RCC 7860 (cell line): ENCODE measurements at places on chromosomes 5 and 9.

DNA sequence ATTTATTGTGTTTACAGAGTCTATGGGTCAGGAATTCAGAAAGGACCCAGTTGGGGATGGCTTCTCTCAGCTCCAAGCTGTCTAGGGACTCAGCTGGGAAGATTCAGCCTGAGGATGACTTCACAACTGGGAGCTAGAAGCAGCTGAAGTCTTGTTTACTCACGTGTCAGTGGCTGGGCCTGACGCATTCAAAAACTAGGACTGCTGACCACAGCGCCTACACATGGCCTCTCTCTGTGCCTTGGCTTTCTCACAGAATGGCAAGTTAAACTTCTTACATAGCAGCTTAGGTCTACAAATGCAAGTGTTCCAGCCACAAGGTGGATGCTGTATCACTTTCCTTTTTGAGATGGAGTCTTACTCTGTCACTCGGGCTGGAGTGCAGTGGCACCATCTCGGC, 16.3 kb upstream of the PPP2CA start:
- DNase-seq: no peak

GRCh38 chr9:113604393-113604792, 140.9 kb downstream of the RGS3 start:
- DNase-seq: no peak

- no peak for DNase-seq
These were observed 72.8 kb downstream of the ERBIN start for GRCh38 chr5:65999061-65999723.

DNA sequence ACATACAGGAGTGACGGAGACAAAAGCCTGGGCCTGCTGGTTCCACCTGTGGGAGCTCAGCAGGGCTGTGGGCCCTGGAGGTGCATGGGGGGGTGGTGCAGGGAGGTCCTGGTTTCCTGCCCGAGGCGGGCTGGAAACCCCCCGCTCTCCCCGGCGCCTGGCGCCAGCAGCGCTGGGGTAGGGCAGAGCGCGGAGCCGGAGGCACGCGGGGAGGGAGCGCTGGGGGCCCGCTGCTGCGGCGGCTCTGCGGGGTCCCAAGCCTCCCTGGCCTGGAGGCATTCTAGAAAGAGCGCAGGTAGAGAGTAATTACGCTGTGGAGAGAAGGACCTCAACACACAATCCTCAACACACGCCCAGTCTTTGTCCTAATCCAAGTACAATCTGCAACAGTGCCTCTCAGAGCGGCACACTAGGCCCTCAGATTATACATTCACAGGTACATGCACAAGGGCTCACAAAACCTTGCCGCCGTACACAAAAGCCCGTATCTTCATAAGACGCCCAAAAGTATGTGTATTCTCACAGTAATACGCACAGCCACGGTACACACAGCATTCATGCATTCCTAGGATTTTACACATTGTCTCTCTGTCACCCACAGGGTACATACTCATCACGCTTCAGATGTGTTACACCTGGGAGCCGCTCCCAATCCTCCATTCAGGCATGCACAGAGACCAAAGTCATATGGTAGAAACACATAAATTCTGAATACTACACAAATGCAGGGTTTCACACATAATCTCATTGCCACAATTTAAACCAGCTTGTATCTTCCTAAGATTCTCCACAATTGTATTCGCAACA, 2.1 kb upstream of the HAND1 start:
- no peak for DNase-seq

- DNase-seq: no peak
These were observed 665.7 kb downstream of the DNAH5 start for GRCh38 chr5:13278811-13279210.

GRCh38 chr5:38715696-38716095, 130.1 kb upstream of the OSMR start:
- DNase-seq: peak; percentile 21

GRCh38 chr5:155402927-155403640, 389.5 kb downstream of the KIF4B start:
- no peak for DNase-seq

- no peak for DNase-seq
These were observed 66.3 kb upstream of the EPB41L4B start for GRCh38 chr9:109387206-109387605.
